Osteocyte (in vitro differentiated cells): ENCODE measurements at places on chromosomes 13 and 19. TPM values are rescaled to one million over a fixed set of nuclear protein-coding genes. Genes with fewer than 3 reads are reported as not detected.
A peak's percentile ranks its signal among the peaks of the same experiment; 100 is the strongest.

GRCh38 chr13:35648201-35648600 lies 171.7 kb upstream of the MAB21L1 start:
- H3K4me3 ChIP-seq, result no peak overlapping the region
- H3K4me1 ChIP-seq, result peaks cover 15% of the 10 kb centered on the region
- H3K27me3 ChIP-seq, result no peaks in the 10 kb centered on the region
- no peak for DNase-seq
- peaks cover 7% of the 10 kb centered on the region for H3K36me3 ChIP-seq
- H3K27ac ChIP-seq, result peak overlapping the region; percentile 80

DNA sequence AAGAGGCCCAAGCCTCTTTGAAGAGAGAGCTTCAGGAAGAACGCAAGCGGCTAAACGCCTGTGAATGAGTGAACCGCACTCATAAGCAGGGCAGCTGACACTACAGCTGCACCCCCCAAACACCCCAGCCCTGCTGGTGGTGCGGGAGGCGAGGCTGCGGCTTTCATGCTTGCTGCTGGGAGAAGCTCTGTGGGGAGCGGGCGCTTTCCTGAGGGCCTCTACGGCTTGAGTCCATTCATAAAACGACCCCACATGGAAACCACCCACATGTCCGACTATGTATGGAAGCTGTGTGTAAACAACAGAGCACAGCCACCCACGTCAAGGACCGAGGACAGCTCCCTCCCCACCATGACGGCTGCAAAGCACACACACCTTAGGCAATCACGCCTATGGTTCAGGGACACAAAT lies 5.5 kb downstream of the AP3D1 start:
- peaks cover 33% of the 10 kb centered on the region for H3K4me1 ChIP-seq
- no peak overlapping the region for H3K27ac ChIP-seq
- peaks cover 3% of the 10 kb centered on the region for H3K36me3 ChIP-seq
- no peak for DNase-seq

FLT1 gene
- total RNA-seq, result 3.4 and 3.8 TPM in 2 replicates

DNA sequence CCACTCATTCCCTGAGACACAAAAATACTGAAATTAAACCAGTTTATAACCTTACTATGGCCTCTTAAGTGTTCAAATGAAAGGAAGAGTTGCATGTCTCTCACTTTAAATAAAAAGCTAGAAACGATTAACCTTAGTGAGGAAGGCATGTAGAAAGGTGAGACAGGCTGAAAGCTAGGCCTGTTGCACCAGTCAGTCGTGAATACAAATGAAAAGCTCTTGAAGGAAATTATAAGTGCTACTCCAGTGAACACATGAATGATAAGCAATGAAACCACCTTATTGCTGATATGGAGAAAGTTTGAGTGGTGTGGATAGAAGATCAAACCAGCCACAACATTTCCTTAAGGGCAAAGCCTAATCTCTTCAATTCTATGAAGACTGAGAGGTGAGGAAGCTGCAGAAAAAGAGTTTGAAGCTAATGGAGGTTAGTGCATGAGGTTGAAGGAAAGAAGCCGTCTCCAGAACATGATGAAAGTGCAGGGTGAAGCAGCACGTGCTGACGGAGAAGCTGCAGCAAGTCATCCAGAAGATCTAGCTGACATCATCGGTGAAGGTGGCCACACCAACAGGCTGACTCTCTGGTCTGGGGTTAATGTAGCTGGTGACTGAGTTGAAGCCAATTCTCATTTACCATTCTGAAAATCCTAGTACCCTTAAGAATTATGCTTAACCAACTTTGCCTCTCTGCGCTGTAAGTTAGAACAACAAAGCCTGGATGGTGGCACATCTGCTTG lies 94.5 kb upstream of the TEX29 start:
- DNase-seq, result no peak
- H3K27ac ChIP-seq, result no peak overlapping the region
- peaks cover 32% of the 10 kb centered on the region for H3K4me1 ChIP-seq
- H3K4me3 ChIP-seq, result no peak overlapping the region

- H3K4me3 ChIP-seq, result no peak overlapping the region
- DNase-seq, result no peak
- H3K27me3 ChIP-seq, result no peaks in the 10 kb centered on the region
- no peaks in the 10 kb centered on the region for H3K4me1 ChIP-seq
- no peak overlapping the region for H3K27ac ChIP-seq
- peaks cover 12% of the 10 kb centered on the region for H3K36me3 ChIP-seq
These were observed 45.3 kb downstream of the POLR1D start for GRCh38 chr13:27666951-27667350.

C5AR1 gene
- total RNA-seq, result 0.48 and 0.65 TPM in 2 replicates

- no peaks in the 10 kb centered on the region for H3K27me3 ChIP-seq
- no peak overlapping the region for H3K4me3 ChIP-seq
- H3K36me3 ChIP-seq, result peaks cover 12% of the 10 kb centered on the region
- DNase-seq, result no peak
These were observed 32.2 kb upstream of the TPT1 start for GRCh38 chr13:45373162-45373547.

ZNF682 gene
- 6.0 and 6.9 TPM in 2 replicates for total RNA-seq

RBM26 gene
- 37.5 and 38.3 TPM in 2 replicates for total RNA-seq

GPR12 gene
- not detected in 2 replicates for total RNA-seq

DNA sequence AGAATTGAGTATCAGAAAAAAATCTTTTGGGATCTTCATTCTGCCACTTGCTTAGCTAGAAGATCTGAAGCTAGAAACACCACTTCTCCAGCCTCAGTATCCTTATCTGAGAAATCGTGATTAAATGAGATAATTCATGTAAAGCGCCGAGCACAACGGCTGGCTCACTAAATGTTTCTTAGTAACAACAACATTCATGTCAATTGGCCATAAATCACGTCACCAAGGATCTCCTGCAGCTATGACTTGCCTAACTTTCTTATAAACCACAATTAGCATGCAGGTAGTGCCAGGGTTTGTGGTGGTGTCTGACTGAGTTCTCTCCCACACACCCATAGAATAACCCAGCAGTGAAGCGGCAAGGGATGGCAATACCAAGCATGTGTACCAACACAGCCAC lies 501.3 kb downstream of the EFNB2 start:
- DNase-seq, result no peak
- peaks cover 23% of the 10 kb centered on the region for H3K4me1 ChIP-seq
- no peaks in the 10 kb centered on the region for H3K36me3 ChIP-seq
- H3K27ac ChIP-seq, result no peak overlapping the region
